ENCODE measurements at places on chromosomes 13 and 19.

- no peak for DNase-seq
Measured at GRCh38 chr13:59658738-59659330, 504.9 kb downstream of the DIAPH3 start.

DNA sequence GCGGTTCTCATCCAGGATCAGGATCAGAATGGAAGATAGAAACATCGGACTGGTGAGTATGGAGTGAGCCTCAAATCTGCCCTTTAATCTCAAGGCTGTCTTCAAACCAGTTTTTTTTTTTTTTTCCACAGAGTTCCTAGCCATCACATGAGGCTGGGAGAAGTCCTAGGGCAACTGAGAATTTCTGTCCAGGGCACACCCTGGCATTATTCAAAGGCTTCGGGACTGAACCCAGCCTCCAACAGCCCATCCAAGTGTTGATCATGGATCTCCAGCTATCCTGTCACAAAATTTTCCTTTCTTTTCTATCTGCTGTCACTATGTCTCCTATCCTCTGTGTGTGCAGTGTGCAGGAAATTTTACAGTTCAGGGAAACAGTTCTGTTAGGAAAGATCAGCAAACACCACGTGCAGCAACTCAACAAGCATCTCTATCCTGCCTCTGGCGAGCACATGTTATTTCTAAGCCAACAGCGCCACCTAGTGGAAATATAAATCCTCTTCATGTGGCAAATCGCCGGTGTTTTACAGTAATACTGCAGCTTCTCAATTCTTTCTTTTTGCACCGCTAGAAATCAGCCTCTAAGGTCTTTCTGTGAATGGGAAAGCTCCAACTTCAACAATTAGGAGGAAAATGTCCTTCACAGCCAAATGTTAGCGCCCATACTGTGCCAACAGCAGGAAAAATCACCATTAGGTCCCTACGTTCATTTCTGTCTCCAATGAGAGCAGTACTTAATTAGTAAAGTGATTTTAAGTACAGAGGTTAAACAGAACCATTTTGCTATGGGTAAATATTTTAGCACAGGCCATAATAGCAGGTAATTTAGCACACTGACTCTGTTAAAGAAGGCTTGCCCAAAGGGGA is 21.4 kb upstream of the ZNF181 start:
- no peak for DNase-seq

DNA sequence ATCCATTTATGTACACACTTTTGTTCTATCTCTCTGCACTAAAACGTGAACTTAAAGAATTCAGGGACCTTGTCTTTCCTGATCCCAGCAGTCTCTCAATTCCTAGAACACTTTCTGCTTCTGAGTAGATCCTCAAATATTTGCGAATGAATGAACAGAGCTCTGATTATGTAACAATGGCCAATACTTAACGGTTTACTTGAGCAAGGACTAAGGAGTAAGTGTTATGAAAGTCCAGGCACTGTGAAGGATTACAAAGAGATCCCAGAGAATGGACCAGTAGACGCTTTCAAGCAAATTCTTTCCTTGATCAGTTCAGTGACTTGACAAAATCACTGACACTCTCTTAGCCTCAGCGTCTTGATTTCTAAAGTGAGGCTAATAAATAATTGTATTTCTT is 514.5 kb upstream of the KLHL1 start:
- no peak for DNase-seq

GRCh38 chr13:59671881-59672280 is 491.8 kb downstream of the DIAPH3 start:
- no peak for DNase-seq

GRCh38 chr13:23180711-23181110 is at the start of gene SGCG:
SGCG (plus strand) TSS chr13:23180979; CDS start chr13:23203695, 22,716 bp downstream.
- no peak for DNase-seq

DNA sequence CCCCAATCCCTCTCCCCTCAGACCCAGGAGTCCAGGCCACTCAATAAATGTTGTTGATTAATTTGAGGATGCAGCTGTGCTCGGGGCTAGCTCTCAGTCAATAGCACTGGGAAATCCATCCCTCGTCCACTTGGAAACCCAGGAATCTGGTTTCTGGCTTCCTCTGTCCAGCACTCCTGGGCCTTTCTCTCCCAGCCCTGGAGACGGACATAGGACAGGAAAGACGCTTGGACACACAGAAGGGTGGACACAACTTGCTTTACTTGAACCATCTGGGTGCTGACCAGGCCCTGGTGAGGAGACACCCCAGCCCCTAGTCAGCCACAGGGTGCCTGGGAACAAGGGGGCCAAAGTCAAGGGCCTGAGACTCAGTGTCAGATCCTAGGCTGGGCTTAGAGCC is 891 bp upstream of the TNNI3 start:
- no peak for DNase-seq

- no peak for DNase-seq
Measured at GRCh38 chr13:76993021-76993420, 1.1 kb downstream of the CLN5 start.

- no peak for DNase-seq
Measured at GRCh38 chr19:19587771-19588170, 30.7 kb downstream of the PBX4 start.

DNA sequence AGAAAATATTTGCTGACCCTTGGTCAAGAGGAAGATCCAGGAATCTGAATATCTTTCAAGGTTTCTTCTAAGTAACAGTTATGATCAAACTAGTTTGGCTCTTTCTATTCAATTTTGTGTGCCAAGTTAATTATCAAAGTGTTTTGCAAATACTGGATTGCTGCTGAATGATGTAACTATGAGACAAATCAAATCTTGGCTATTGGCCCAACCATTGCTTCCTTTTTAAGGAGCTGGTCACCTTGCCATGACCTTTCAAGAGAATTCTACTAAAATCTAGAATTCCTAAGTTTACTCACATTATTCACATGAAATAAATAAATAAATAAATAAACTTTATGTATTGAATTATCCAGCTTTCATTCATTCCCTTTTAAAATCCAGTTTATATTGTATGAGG is 371.8 kb downstream of the SLITRK6 start:
- DNase-seq = no peak

DNA sequence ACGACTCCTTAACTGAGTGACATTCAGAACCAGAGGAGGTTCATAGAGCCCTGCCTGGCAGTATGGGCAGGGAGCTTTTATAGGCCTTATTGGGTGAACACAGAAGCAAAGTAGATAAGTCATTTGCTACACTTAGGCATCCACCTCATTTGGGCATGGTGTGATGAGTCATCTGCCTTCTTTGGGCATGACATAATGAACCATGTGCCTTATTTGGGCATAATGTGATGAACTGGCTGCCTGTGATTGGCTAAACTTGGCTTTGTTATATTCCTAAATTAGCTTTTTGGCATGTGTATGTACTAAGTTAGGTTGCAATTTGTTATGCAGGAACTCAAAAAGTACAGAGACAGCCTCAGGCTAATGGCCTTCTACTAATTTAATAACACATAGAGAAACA is 2210.2 kb upstream of the PCDH20 start:
- no peak for DNase-seq

GRCh38 chr13:51317262-51317661 is 22.2 kb upstream of the SERPINE3 start:
- DNase-seq = no peak

- DNase-seq = no peak
Measured at GRCh38 chr19:56601375-56601774, 6.3 kb downstream of the ZNF71 start.

- DNase-seq = no peak
Measured at GRCh38 chr13:94296471-94296870, 183.0 kb downstream of the DCT start.

DNA sequence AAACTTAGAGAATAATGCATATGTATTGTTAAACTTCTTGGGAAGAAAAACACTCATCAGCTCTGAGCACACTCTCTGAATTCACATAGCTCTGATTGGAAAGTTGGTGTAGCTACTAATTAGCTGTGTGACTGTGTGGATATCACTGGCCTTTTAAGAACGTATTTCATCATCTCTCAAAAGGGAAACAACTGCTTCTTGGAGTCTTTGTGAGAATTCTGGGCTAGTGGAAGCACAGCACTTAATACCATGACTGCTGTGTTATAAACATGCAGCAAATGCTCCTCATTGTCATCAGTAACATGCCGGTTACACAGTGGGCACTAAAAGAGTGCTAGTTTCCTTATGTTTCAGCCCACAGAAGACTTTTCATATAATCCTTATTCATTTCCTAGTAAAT is 220.9 kb upstream of the CSNK1A1L start:
- DNase-seq = no peak

DNA sequence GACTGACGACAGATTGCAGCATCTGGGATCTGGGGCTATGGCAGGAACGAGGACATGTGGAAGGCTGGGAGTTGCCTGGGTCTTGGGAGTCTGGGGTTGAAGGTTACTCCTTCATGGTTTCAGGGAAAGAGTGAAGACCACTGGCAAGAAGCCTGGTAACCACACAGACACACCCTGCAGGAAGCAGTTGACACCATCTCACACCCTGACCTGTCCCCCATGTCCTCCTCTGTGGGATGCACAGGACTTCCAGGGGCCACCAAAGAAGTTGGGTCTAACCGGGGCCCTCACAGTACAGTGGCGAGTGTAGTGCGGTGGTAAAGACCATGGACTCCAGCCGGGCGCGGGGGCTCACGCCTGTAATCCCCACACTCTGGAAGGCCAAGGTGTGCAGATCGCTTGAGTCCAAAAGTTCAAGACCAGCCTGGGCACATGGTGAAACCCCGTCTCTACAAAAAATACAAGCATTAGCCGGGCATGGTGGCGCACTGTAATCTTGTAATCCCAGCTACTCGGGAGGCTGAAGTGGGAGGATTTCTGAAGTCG is 10.6 kb upstream of the FFAR2 start:
- DNase-seq = no peak

DNA sequence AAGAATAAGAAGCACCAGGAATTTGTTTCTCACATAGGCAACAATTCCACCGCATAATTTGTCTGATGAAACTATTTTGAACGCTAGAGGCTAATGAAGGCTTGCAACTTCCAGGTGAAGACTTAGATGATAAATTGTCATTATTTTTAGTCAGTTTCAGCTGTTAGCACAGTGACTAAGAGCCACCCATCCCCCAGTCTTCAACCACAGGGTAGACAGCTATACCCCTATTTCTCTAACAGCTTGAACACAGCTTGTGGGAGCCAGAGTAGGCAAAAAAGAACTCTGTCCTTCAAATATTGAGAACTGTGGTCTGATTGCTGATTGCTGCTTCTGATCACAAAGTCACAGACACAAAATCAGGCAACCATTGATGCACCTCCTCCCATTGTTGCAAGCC is 1124.8 kb upstream of the PRR20A start:
- DNase-seq = no peak

GRCh38 chr13:109074436-109074835 is 445.0 kb downstream of the MYO16 start:
- DNase-seq = no peak

DNA sequence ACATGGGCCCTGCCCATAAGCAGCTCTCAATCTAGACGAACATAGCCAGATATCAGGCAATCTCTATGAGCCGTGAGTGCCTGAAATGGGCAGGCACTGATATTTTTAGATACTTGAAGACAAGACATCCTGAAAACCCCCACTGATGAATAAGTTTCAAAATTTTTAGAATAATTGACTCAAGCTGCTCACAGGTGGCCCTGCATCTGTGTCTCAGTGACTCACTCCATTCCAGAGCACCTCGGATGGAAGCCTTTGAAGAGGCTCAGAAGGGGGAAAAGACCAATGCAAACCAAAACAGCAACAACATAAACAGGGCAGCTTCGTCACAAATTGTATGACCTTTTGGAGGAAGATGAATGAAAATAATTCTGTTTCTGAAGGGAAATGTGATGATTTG is 42.8 kb upstream of the SLC46A3 start:
- DNase-seq = no peak

DNA sequence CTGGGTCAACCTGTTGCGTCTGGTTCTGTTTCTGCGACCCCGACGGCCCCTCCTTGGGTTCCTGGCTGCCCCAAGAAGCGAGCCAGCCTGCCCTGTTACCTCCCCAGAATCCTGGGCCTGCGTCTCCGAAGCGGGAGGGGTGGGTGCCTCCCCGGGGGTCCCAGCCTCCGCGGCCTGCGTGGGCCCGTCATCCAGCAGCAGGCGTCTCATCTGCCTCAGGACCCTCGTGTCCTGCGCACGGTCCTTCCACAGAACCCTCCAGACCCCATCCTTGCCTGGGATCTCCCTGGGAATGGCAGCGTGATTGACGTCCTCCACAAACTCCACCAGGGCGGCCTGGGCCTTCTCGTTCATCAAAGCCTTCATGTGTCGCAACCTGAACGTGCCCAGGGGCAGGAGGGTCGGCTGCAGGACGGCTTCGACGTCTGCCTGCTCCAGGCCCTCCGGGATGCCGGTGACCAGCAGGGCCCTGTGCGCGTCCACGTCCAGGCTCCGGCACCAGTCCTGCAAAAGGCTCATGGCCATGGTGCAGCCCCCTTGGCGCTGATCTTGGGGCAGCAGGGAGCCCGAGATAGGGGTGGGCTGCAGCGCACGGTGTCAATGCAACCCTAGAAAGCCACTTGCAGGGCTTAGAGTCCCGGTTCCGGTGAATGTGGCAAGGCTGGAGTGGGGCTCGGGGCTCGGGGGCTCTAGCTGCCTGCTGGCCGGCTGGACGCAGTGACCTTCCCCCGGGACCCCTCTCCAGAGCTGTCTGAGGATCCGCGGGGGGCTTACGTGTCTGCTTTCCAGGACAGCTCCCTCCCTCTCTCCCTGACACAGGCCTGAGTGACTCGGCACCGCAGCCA is 504 bp downstream of the PNMA8B start:
- no peak for DNase-seq

DNA sequence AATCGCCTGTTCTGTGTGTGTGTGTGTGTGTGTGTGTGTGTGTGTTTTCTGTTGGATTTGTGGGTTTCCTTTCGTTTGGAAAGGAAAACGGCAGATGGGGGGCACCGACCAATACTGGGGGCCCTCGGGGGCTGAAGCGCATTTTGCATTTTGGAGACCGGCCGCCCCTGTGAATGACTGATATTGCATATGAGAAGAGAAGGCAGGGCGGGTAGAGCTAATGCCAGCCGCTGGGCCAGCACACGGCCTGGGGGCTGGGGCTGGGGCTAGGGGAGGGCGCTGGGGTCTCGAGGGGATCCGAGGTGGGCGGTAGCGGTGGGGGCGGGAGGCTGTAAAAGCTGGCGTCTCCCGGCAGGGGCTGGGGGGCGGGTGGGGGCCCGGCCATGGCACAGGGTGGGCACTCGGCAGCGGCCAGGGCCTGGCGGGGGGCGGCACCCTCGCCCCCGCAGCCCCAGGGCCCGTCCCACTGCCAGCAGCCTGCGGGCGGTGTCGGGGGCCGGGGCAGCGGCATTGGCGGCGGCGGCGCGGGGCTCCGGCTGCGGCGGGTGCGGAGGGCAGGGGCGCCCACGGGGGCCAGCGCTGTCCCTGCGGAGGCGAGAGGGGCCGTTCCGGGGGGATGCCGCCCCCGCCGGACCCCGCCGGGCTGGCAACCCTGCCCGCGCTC is 11.2 kb downstream of the ANO8 start:
- no peak for DNase-seq

- DNase-seq = no peak
Measured at GRCh38 chr19:49398001-49398615, 10.1 kb downstream of the KASH5 start.

DNA sequence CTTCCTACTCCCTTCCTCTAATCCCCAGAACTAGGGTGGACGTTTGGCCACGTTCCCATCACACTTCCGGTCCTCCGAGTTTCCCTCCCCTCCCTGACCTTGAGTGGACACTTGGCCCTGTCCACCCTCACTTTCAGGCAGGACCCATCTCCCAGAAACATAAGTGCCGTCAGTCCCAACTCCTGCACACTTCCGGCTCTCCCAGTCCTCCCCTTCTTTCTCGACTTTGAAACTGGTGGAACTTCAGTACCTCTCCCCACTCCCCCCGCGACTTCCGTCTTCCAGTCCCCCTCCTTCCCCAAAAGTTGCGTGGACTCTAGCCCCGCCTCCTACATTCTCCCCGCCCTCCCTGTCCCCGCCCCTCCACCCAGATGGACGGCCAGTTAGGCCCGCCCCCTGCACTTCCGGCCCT is 278 bp upstream of the ZNF274 start:
- no peak for DNase-seq
